Aortic smooth muscle cell (primary cell): ENCODE measurements at places on chromosomes 3 and 15. TPM values are rescaled to one million over a fixed set of nuclear protein-coding genes. Genes with fewer than 3 reads are reported as not detected.

Gene TRPM1
- not detected in 2 replicates for total RNA-seq

Gene LYZL4
- total RNA-seq, result not detected in 2 replicates

Gene UPK1B
- total RNA-seq, result 0.06 and 0.40 TPM in 2 replicates

Gene SEMA5B
- total RNA-seq, result 0.53 and 3.6 TPM in 2 replicates

Gene RTP3
- not detected in 2 replicates for total RNA-seq

Gene LXN
- total RNA-seq, result 157 and 377 TPM in 2 replicates

Gene COL6A5
- total RNA-seq, result not detected in 2 replicates

Gene DENND6A
- 17.1 and 19.6 TPM in 2 replicates for total RNA-seq

Gene IL17RD
- 0.26 and 0.56 TPM in 2 replicates for total RNA-seq

Gene DUOXA1
- not detected in 2 replicates for total RNA-seq

Gene HYAL1
- total RNA-seq, result 1.2 and 2.6 TPM in 2 replicates

Gene SV2B
- total RNA-seq, result 0.13 TPM in 1 of 2 replicates, not detected in the other

Gene ACAN
- 5.0 and 21.0 TPM in 2 replicates for total RNA-seq

Gene SKOR1
- total RNA-seq, result under 0.01 and 0.19 TPM in 2 replicates

Gene HAPLN3
- 5.2 and 20.6 TPM in 2 replicates for total RNA-seq

Gene DYNC1LI1
- total RNA-seq, result 36.7 and 39.7 TPM in 2 replicates

Gene CACNA1D
- total RNA-seq, result 0.13 and 0.44 TPM in 2 replicates

Gene GANC
- 24.3 and 30.8 TPM in 2 replicates for total RNA-seq

Gene ADAMTS7
- 8.7 and 24.1 TPM in 2 replicates for total RNA-seq
